ENCODE measurements at places on chromosomes 3 and 15.

GRCh38 chr3:21533002-21533401 lies 218.0 kb downstream of the ZNF385D start:
- DNase-seq, result no peak

DNA sequence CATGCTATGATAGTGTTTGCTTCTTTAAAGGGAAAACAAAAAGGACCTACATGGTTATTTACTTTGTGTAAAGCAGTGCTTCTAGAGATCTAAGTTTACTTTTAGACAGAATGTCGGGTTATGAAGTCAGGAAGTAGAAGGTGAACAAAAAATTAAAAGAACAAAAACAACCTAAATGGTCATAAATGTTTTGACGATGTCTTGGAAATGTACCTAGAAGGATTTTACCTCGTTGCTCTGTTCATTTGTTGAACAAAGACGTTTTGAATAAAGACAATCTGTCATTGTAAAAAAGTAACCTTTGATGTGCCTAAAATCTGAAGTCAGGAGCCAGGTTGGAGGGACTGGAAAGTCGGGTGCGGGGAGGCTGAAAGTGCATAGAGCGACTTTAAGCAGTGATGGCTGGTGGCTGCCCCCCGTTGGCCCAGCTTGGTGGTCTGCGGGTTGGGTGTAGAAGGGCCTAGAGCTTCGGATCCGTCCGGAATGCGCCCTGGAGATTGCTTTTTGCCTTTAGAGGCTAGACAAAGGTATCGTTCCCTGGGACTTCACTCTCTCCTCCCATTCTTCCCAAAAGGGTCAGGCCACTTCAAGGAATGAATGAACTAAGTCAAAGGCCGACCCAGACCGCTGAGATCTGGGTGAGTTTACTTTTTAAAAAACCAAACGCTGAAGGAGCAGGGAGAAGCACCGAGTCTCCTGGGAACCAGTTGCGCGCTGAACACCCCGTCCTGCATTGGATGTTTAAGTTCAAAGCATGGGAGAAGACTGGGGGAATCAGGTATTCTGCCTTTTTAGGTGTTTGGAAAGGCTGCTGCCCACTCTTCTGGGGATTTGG lies 2.1 kb downstream of the SOX14 start:
- no peak for DNase-seq

GRCh38 chr3:3355442-3355841 lies 176.0 kb upstream of the CRBN start:
- DNase-seq, result no peak

GRCh38 chr3:53671192-53671960 lies 174.8 kb downstream of the CHDH start:
- no peak for DNase-seq
